ENCODE measurements at places on chromosomes 12 and 14. TPM values are rescaled to one million over a fixed set of nuclear protein-coding genes. Genes with fewer than 3 reads are reported as not detected.

DNA sequence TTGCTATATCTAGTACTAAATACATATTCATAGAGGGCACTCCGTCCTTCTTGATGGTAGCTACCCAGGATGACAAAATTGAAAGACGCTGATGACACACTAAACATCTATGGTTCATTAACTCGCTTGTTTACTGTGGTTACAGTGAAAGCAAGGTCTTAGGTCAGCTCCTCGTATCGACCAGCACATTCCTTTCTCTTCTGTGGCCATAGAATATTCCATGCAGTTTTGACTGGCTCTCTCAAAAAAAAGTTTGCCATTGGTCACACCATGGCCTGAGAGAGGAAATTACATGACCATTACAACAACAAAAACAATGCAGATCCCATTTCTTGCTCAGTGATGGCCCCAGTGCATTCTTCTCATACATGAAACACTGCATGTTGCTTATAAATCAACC, 411.4 kb upstream of the SOX5 start:
- DNase-seq = no peak

Gene GSKIP
- total RNA-seq = 11.2 TPM

- DNase-seq = no peak
Observed at GRCh38 chr12:109191621-109192250, 75.3 kb downstream of the ACACB start.

- no peak for DNase-seq
Observed at GRCh38 chr12:87933991-87934390, 95.2 kb downstream of the C12orf50 start.

Gene TBC1D30
- 3.0 TPM for total RNA-seq

All from left cardiac atrium (tissue), 4 donors.